ENCODE measurements at places on chromosomes 7 and 10. TPM values are rescaled to one million over a fixed set of nuclear protein-coding genes. Genes with fewer than 3 reads are reported as not detected.

CRHR2 gene
- total RNA-seq, result not detected

AHR gene
- 303 TPM for total RNA-seq

MAGI2 gene
- total RNA-seq, result 1.7 TPM

CFAP69 gene
- 2.1 TPM for total RNA-seq

NCF1 gene
- total RNA-seq, result 0.57 TPM

NKX2-3 gene
- total RNA-seq, result not detected

BICC1 gene
- 3.8 TPM for total RNA-seq

Measured in nasal cavity respiratory epithelium epithelial cell of viscerocranial mucosa (primary cell).